Esophagus squamous epithelium (tissue), 5 donors: ENCODE measurements at places on chromosomes 16 and 17.

- no peak for DNase-seq
Measured at GRCh38 chr17:81927152-81927652, 333 bp downstream of the MAFG start.

DNA sequence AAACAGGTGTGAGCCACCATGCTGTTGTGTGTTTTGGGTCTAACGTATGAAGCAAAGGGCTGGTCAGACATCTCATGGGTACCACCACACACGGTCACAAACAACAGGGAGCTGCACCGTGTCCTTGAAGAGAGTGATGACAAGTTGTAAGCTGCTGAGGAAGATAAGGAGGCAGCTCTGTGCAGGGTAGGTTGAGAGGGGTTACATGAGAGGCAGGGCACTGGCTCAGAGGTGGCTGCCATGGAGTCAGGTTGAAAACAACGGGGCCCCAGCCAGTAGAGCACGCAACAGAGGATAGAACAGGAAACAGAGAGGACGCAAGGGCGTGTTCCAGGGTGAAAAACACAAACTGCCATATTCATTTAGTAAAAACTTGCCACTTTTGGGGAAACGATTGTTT lies 52.2 kb downstream of the TRARG1 start:
- DNase-seq, result no peak

GRCh38 chr16:4522051-4522581 lies 16.5 kb downstream of the CDIP1 start:
- DNase-seq, result no peak

GRCh38 chr16:74226338-74226954 lies 70.2 kb upstream of the PSMD7 start:
- DNase-seq, result no peak

GRCh38 chr16:4580250-4580649 lies 24.1 kb downstream of the C16orf96 start:
- no peak for DNase-seq

DNA sequence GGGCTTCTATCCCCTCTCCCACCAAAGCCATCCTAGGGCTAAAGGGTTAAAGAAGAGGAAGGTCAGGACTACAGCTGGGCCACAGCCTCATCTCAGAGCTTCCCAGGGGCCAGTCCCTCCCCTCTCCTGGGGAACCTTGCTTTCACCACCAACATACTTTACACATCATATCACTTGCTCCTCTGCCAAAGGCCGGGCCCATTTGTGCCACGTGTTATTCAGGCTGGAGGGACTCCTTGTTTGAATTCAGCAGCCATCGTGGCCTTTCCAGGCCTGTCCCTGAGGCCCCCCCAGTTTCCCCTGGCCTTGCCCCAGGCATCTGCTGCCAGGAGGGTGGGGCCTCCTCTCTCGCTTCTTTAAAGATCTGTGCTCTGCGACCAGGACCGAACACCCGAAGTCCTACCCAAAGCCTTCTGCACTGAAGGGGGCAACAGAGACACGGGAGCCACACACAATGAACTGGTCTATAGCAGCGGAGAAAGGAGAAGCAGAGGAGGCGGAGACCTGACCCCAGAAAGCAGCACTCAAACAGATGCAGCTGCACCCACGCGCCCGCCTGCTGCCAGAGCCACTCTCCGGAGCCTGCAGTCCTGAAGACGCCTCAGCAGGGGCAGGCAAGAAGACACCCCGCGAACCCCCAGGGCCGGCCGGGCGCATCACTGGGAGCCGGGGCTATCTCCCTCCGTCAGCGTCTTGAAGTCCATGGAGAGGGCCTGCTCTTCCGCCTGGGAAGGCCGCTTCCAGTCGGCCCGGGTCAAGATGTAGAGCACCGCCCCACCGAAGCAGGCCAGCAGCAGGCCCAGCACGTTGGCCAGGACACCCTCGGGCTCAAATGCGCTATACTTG lies 12.1 kb downstream of the CYB561 start:
- no peak for DNase-seq

DNA sequence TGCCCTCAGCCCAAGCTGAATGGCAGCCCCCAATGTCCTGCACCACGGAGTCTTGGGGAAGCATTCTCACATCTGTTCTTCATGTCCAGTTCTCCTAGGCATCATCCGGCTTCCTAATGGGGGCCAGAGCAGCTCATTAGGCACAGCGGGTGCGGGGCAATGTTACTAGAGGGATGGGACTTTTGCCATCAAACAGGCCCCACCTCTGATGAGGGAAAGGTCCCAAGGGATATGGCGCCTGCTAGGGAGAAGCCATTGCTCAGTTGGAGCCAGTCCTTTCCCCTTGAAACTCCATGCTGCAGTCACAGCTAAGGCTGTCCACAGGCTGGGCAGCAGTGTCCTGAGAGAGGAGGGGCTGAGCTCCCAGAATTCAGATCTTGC lies 1.7 kb upstream of the DPH1 start:
- no peak for DNase-seq

DNA sequence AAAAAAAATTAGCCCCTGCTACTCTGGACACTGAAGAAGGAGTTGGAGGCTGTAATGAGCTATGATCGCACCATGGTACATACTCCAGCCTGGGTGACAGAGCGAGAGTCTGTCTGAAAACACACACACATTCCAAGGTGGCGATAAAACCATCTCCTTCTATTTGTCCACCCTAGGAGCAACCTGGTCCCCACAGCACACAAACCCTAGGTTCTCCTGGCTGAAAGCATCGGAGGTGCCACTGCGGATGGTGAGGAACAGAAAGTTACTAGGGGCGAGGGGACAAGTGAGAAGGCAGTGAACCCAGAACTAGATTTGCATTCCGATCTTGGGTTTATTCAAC lies 1.4 kb upstream of the ECI1 start:
- DNase-seq, result no peak

DNA sequence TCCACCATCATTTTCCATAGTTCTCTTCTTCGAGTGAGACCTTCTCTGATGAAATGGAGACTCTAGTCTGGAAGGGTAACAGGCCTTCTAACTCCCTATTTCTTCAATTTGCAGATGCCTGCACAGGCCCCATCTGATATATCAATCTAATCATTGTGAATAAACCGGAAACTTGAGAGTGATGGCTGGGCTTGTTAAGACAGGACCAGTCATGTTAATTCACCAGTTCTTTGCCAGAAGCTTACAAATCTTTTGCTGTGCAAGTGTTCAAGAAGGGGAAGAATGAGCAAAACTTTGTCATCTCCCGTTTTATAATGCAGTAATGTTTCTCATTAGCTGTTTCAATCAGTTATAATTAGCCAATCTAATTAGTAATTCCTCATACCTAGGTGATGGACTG lies 1561.3 kb upstream of the GOT2 start:
- DNase-seq, result no peak

DNA sequence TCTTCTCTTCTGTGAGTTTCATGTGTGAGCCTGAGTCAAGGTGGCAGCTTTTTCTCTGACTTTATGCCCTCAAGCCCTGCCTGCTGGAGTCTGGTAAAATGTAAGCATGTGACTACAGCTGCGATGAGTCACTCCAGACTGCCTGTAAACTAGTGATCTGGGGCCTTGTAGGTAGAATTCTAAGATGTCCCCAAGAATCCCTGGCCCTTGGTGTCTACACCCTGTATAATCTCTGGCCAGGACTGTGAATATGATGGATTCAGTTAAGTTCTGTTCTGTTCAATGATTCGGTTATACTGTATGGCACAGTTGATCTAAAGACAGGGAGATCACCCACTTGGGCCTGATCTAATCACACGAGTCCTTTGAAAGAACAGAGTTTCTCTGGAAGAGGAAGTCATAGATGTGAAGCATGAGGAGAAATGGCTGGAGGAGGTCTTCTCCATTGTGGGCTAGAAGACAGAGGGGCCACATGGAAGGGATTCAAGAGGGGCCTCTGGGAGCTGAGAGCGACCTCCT lies 29.8 kb downstream of the PRSS54 start:
- no peak for DNase-seq

- DNase-seq, result no peak
Measured at GRCh38 chr17:81034168-81034777, 678 bp upstream of the BAIAP2 start.

DNA sequence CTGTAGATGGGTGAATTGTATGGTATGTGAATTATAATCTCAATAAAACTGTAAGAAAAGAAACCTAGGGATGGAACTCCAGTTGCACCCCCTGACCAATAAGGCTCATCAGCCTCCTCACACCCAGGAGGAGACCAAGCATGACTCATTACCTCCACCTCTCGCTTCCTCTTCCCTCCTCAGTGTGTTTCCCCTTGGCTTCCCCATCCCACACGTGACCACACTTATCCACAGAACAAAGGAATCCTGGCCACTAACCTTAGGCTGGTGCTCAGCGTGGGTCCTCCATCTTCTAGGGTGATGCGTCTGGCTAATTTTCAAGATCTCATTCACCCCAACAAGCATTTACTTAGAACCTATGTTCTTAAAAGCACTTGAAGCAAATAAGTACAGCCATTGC lies 36.2 kb upstream of the MAP3K14 start:
- no peak for DNase-seq

DNA sequence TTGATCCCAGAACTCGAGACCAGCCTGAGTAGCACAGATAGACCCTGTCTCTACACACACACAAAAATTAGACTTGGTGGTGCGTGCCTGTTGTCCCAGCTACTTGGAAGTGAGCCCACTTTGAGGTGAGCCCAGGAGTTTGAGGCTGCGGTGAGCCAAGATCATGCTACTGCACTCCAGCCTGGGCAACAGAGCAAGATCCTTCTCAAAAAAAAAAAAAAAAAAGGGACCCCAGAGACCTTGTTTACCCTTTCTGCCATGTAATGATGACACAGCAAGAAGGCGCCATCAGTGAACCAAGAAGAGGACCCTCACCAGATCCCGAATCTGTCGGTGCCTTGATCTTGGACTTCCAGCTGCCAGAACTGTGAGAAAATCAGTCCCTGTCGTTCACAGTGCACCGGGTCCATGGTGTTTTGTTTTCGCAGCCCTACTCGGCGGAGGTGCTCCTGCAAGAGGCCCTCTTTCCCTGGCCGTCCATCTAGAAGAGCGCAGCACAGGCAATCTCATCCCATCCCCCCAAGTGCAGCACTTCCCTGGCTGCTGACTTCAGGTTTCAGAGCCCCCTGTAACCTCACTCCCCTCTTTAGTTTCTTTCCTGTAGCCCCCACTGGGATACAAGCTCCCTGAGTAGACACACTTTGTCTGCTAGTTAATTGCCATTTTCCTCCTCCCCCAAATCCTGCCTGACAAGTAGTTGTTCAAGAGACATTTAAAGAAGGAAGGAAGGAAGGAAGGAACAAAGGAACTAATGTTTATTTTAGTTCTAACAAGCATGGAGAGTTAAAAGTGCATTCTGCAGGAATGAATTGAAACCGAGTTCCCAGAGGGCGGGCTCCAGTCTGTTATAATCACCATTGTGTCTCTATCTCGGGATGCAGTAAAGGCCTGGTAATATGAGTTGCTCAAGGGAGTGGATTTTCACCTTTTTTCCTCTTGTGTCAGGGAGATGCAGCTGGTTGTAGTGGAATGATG lies 115.3 kb downstream of the SNX29 start:
- DNase-seq, result no peak

DNA sequence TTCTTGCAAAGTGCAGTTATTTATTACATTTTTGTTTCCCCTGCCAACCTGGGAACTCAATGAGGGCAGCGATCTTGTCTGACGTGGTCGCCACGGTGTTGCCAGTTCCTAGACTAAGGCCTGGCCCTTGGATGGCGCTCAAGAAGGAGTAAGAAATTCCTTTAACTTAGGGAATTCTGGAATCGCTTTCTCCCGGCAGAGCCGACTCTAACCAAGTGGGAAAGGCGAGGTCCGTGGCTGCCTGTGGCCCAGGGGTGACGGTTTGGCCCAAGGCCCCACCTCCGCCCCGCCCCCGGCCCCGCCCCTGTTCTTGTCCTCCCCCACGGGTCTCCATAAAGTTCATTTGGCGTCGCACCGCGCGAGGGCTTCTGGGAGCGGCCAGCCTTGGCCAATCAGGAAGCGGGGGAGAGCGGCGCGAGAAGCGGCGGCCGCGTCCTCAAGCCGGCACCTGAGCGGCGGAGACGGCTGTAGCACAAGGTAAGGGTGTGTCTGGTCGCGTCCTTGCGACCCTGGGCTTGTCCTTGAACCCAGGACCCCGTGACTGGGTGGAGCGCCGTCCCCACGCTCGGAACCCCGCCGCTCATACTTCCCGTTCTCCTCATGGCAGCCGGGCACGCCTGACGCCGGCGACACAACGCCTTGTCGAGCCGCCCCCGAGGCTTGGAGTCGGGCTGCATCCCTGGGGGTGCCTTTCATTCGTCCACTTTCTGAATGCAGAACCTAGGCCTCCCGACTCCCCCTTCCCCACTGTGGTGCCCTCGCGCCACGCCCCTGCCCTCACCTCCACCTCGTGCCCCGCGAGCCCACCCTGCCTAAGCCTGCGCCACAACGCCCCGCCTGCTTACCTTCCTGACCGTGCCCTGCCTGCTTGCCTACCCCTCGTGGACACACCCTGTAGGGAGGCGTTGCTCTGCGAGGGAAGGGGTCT lies at the start of gene NUP93:
TSS of gene NUP93 (plus strand) at position 395 of the 928 bp plus-strand sequence. CDS start 18,119 bp downstream, outside the sequence.
- DNase-seq, result peak; percentile 59

GRCh38 chr17:20072692-20072992 lies 63.5 kb downstream of the SPECC1 start:
- DNase-seq, result no peak

DNA sequence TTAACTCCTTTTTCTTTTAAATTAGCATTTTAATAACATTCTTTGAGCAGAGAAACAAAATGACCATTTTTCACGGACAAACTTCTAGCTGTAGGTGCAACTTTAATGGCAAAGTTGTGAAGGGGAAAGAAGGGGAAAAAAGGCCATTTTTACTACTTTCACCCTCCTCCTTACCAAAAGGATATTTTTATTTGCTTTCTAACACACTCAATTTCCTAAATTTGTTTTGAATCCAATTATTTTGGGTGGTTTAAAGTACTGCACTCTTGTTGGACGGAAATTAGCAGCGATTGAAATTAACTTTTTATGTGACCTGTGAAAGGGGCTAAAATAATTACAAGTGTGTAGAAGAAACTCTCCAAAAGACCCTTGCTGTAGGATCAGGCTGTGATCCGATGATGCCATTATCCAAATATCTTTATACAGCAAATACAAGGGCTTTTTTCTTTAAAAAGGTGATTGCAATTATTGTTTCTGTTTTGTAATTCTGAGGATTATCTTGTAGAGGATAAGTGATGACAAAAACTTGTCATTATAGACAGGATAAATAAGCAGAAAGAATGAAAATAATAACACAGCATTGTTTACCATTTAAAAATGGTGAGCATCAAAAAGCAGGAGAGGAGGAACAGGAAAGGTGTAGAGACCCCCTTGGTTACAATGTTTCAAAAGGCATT lies 42.4 kb downstream of the SNX11 start:
- DNase-seq, result no peak

- no peak for DNase-seq
Measured at GRCh38 chr17:76700617-76701470, 9.9 kb downstream of the MXRA7 start.

GRCh38 chr17:70072546-70073309 lies 2.3 kb upstream of the KCNJ16 start:
- DNase-seq, result no peak

GRCh38 chr17:4509401-4509800 lies 10.7 kb downstream of the SPNS2 start:
- no peak for DNase-seq

- DNase-seq, result no peak
Measured at GRCh38 chr17:2391597-2392251, 9.1 kb downstream of the MNT start.

GRCh38 chr17:29018788-29019474 lies 13.1 kb upstream of the SEZ6 start:
- no peak for DNase-seq

GRCh38 chr16:64900517-64900916 lies 221.3 kb downstream of the CDH11 start:
- DNase-seq, result no peak
